Omental fat pad (tissue), 4 donors: ENCODE measurements at places on chromosomes 7 and 10. TPM values are rescaled to one million over a fixed set of nuclear protein-coding genes. Genes with fewer than 3 reads are reported as not detected.

- DNase-seq: no peak
These were observed 1.2 kb downstream of the GRIFIN start for GRCh38 chr7:2474813-2475677.

DNA sequence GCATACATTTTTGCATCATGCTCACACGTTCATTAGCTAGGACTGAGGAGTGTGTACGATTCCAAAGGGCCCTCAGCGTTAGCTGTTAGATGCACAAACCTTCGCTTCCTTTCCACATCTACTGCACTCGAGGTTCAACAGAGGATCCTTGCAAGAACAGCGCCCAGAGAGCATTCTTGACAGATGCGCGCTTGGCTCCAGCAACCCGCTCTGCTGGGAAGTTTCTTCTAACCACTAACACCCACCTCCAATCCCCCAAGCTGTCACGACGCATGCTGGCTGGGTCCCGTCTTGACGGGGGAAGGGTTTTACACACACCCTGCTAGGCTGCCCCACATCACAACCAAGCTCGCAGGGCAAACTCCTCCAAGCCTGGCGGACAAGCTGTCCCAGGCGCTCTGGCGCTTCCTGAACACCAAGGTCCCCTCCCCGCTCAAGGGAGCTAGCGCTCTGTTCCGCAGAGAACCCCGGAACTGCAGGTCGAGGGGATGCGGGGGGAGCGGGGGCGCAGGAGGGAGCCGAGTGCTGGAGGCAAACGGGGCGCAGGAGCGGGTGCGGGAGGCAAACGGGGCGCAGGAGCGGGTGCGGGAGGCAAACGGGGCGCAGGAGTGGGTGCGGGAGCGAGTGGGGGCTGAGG, 653 bp upstream of the ADRB1 start:
- no peak for DNase-seq

The DYNC1I1 gene
- total RNA-seq: 4.0 TPM

DNA sequence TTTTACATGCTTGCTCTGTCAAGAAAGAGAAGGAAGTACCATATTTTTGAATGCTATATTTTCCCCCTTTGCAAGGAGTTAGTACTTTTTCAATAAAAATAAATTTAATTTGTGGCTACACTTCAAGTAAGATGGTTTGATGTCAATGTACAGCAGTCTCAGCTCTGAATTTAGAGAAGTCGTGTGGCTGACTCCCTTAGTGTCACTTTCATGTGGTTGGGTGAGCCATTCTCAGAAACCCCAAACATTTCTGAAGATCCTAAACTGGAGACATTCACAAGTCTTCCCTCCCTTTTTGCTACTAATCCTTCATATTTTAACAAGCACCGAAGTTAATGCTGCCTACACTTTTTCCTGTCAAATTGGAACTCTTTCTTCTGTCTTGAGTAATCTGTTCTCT, 244.4 kb downstream of the DYNC1I1 start:
- DNase-seq: no peak
